T-helper 1 cell (primary cell): ENCODE measurements at places on chromosomes 5 and 9.
A peak's percentile ranks its signal among the peaks of the same experiment; 100 is the strongest.

- DNase-seq = no peak
Observed at GRCh38 chr5:55540525-55540924, 5.8 kb upstream of the PLPP1 start.

GRCh38 chr9:82923092-82923911 is 139.6 kb downstream of the RASEF start:
- DNase-seq = no peak

- no peak for DNase-seq
Observed at GRCh38 chr9:128162215-128163026, 2.4 kb downstream of the BBLN start.

GRCh38 chr5:135218486-135218755 is 180.6 kb downstream of the MACROH2A1 start:
- DNase-seq = no peak

GRCh38 chr9:98607152-98607551 is 101.6 kb downstream of the GABBR2 start:
- DNase-seq = no peak

DNA sequence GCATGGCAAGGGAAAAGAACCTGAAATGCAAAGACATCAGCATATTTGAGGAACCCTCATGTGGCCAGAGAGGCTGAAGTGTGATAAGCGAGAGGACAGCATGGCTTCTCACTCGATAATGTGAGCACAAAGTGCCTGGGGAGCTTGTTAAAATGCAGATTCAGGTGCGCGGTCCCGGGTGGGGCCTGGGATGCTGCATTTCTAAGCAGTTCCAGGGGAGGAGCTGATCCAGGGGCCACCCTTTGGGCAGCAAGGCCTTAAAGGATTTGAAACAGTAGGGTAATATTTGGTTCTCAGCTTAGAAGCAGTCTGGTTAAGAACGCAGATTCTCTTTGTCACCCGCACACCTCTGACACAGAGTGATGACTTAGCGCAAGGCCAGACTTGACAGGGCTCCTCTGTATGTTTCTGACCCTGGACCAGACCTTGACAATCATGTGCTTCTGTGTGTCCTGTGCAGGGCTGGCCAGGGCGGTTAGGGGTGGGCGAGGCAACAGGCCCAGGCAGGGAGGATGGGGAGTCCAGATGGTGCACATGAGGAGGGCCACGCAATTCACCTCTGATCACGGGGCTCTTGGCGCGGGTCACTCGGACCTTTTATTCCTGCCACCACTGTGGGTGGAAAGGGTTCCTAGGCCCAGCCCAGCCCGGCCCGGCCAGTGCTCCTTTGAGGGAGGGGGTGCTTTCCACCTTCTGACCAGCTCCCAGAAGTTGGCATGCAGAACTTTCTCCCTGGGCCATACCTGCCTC is 62.8 kb upstream of the TBC1D2 start:
- DNase-seq = no peak

DNA sequence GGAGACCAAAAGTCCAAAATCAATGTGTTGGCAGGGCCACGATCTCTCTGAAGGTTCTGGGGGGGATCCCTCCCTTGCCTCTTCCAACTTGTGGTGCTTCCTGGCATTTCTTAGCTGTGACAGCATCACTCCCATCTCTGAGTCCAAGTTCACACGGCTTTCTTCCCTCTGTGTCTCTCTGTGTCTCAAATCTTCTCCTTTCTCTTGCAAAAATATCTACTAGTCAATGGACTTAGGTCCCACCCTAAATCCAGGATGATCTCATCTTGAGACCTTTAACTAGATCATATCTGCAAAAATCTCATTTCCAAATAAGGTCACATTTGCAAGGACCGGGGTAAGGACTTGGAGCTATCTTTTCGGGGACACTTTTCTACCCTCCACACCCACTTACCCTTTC is 186.1 kb downstream of the HSD17B3 start:
- no peak for DNase-seq

- DNase-seq = no peak
Observed at GRCh38 chr5:164663198-164663989, 1158.0 kb downstream of the MAT2B start.

- DNase-seq = no peak
Observed at GRCh38 chr9:131105952-131106351, 9.6 kb downstream of the AIF1L start.

GRCh38 chr5:142748568-142749249 is 21.5 kb upstream of the ARHGAP26 start:
- peak; percentile 39 for DNase-seq

- DNase-seq = no peak
Observed at GRCh38 chr9:99274016-99274415, 51.9 kb downstream of the SEC61B start.

- no peak for DNase-seq
Observed at GRCh38 chr5:173457482-173457881, 129.3 kb upstream of the STC2 start.

- no peak for DNase-seq
Observed at GRCh38 chr5:95873351-95873750, 50.8 kb upstream of the GLRX start.

DNA sequence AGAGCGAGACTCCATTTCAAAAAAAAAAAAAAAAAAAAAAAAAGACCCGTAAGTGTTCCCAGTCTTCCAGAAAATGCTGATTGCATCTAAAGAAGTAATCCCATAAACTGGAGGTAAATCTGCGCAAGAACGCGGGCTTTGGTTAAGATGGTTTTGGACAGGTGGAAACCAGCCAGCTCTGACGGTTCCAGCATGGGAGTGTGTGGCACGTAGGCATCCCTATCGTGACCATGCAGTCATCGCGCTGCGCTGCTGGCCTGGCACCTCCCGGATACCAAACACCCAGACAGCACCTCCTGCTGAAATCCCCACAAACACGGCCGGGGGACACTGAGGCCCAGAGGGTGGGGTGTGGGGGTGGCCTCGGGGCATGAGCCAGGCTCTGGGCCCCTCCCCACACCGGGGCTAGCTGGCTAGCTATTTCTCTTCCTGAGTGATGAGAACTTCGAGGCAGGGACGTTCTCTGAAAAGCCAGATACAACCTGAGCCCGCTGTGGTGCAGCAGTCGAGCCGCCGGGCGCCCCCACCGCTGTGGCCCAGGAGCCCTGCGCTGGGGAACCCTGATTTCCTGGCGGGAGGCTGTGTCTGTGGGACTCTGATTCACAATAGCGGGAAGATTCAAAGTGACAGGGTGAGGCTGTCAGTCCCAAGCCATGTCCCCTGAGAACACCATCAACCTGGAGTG is 32.2 kb upstream of the NOTCH1 start:
- DNase-seq = no peak

DNA sequence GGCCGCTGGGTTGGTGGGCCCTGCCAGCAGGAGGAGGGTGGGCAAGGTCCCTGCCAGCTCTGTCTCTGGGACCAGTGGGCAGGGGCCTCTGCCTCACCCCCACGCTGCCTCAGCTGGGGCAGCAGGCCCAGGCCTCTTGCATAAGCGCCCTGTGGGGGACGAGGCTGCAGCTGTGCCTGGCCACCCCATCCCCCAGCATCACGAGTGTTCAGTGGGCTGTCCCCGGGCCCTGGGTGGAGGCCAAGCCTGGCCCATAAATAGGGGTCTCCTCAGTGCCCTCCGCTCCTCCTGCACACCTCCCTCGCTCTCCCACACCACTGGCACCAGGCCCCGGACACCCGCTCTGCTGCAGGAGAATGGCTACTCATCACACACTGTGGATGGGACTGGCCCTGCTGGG is at the start of gene PTGDS:
Gene PTGDS, plus strand, starts transcription at position 282 of the 400 bp plus-strand sequence. Its CDS starts 75 bp downstream, at position 357.
- DNase-seq = no peak

- DNase-seq = no peak
Observed at GRCh38 chr5:135329066-135329912, 69.7 kb downstream of the MACROH2A1 start.

GRCh38 chr9:36006549-36007315 is 30.0 kb upstream of the RECK start:
- no peak for DNase-seq

GRCh38 chr5:51488803-51489642 is 105.8 kb downstream of the ISL1 start:
- no peak for DNase-seq

GRCh38 chr5:76565009-76565408 is 58.2 kb downstream of the F2RL2 start:
- no peak for DNase-seq

DNA sequence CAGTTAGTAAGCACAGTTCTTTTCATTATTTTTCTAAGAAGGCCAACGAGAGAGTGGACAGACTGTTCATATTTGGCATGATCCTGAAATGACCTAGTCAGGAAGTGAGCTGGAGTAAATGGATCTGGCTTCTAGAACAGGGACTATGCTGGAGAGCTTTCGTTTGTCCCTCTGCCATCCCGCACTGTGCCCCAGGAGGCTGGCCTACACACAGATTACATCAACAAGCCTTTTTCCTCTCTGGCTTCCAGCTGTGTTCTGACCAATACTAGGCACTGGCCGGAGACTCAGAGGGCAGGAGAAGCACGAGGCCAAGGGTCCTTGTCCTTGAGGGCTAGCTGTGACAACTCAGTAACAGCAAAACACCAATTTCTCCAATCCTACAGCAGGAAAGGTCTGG is 127.8 kb downstream of the MED27 start:
- DNase-seq = no peak

- no peak for DNase-seq
Observed at GRCh38 chr9:4334410-4334813, 34.5 kb upstream of the GLIS3 start.

- no peak for DNase-seq
Observed at GRCh38 chr9:126421567-126422428, 95.2 kb downstream of the MVB12B start.

DNA sequence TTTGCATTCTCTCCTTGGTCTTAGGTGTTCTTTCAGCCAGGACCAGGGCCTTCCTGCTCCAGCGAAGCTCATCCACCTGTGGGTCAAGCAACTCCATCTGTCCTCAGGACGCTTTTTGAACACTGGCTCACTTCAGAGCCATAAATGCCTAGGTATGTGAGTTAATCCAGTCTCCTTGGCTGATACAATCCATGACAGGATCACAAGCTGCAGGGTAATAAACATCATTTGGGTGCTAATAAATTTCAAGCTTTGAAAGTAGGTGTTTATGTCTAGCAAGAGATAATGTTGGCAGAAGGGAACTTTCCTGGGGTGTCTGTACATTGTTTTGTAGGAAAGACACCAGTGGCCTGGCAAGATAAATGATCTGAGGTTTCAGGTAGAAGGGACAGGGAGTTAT is 159.2 kb upstream of the TUT7 start:
- no peak for DNase-seq

DNA sequence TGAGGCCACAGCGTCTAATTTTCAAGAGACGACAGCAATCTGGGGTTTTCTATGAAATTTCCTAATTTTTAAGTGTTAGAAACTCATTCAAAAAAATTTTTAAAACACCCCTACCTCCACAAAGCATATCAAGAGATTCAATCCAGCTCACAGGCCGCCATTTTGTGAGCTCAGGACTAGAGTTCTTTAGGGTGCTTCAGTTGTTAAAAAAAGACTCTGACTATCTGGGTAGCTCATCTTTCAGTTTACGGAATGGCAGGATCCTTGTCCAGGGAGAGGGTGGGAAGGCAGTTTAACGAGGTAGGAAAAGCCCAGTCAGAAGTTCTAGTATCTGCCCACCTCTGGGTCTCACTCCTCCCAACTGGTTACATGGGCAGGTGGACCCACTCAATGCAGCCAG is 43.1 kb downstream of the CAMK2A start:
- no peak for DNase-seq

DNA sequence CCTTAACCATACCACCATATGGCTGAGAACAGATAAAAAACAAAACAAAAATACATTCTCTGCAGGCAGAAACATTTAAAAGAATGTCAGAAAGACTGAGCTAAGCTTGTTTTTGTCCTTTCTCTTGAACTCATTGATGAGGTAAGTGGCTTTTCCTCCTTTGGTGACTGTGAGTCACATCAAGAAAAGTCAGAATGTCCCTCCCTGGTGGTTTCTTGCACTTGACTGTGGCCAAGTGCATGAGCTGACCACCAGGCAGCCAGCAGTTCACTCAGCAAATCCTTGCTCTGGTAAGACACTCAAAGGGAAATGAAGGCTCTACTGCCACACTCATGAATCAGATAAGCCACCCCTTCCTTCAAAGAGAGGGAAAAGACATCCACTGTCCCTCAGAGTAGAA is 970.9 kb downstream of the TAF11L14 start:
- DNase-seq = no peak

DNA sequence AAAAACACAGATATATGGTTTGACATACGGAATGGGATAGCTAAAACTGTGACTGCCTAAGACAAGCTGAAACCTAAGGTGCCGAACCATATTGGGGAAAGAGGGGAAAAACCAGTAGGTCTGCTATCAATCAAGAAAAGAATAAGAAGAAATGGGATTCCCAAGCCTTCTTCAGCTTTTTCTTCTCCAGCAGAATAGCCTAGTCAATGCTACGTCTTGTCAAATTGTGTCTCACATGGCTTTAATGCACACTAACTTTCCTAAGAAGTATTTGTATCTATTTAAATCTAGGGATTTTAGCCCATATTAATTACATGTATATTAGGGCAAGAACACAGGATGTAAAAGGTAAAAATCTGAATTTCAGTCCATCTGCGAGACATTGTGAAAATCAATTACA is 797 bp upstream of the FBXO38 start:
- DNase-seq = no peak

DNA sequence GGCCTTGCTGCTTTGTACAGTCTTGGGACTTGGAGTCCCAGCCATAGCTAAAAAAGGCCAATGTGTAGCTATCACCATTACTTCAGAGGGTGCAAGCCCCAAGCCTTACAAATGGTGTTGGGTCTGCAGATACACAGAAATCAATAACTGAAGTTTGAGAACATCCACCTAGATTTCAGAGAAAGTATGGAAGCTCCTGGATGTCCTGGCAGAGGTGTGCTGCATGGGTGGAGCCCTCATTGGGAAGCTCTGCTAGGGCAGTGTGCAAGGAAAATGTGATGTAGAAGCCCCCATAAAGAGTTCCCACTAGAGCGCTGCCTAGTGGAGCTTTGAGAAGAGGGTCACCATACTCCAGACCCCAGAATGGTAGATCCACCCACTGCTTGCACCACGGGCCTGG is 626.7 kb upstream of the COX7C start:
- DNase-seq = no peak

DNA sequence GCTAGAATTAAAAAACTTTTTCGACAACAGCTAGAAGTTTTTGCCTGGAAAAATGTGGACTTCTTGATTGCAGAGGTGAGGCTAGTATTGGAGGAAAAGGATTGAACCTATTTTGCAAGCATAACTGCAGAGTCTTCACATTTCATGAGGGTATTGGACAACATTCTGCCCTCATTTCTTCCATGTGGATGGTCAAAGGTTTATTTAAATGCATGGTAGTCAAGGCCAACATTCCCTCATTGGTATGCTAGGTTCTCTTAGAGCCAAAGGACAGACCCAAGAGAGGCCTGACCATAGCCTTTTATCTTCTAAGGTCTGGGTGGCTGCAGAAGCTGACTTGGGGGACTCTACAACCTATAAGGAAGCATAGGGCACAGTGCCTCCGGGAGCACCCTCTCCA is 11.2 kb downstream of the BHMT2 start:
- no peak for DNase-seq

- DNase-seq = no peak
Observed at GRCh38 chr9:31683116-31683515, 701.3 kb upstream of the ACO1 start.

- no peak for DNase-seq
Observed at GRCh38 chr5:135461481-135462151, 9.5 kb upstream of the TIFAB start.
